ENCODE measurements at places on chromosomes 12 and 14. TPM values are rescaled to one million over a fixed set of nuclear protein-coding genes. Genes with fewer than 3 reads are reported as not detected.
A peak's percentile ranks its signal among the peaks of the same experiment; 100 is the strongest.

TNFAIP2 gene
- total RNA-seq = 1.8 TPM

DLK1 gene
- total RNA-seq = not detected

ADAMTS20 gene
- total RNA-seq = not detected

ATL1 gene
- 21.2 TPM for total RNA-seq

GLT8D2 gene
- 20.1 TPM for total RNA-seq

DDX24 gene
- 94.7 TPM for total RNA-seq

OR4K2 gene
- total RNA-seq = not detected

PPM1H gene
- total RNA-seq = 0.78 TPM

INSM2 gene
- total RNA-seq = not detected

RHNO1 gene
- total RNA-seq = 59.0 TPM

RBP5 gene
- not detected for total RNA-seq

- DNase-seq = no peak
Measured at GRCh38 chr14:104940526-104941150, 16.0 kb downstream of the PLD4 start.

DNA sequence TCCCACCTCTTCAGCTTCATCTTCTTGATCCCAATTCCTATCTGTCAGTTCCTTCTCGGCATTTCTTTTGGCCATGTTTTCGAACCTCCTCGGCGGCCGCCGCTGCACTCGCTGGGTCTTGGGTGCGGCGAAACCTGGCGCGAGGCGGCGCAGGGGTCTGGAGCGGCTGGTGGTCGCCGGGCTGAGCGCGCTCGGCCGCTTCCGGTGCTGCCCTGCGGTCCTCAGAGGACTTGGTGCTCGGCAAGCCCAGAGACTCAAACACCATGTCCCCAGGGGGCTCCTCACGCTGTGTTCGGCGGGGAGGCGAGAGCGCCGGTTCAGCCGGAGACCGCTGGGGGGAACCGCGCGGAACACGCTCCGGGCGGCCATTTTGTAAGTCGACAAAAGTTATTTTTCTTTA, 51.8 kb downstream of the PPP1R36 start:
- DNase-seq = no peak

GRCh38 chr14:21723431-21724045, 49.9 kb upstream of the OR4E1 start:
- peak; percentile 14 for DNase-seq

DNA sequence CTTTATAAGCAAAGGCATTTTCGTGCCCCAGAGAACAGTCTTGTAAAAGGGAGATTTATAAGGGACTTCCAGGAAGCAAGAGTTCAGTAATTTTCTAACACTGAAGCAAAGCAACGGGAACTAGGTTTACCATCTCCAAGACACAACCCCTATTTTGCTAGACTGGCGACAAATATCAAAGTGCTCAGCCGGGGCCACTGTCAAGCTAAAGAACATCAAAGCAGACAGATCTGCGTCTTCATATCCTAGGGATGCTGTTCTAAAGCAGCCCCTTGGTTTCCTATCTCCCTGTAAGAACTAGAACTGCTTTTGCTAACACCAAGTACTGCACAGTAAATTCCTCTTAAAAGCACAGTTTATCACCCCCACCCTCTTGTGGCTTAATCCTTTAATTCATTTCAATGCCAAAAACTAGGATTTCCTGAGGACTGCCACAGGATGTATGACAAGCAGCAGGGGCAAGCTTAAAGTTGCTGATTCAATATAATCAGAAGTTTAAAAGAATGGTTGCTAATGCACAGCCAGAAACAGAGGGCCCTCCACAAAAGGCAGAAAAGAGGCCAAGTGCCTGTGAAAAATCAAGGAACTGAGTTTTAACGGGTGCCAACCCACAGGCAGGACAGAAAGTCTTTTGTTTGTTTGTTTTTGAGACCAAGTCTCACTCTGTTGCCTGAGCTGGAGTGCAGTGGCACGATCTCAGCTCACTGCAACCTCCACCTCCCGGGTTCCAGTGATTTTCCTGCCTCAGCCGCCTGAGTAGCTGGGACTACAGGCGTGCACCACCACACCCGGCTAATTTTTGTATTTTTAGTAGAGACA, 44.0 kb upstream of the ISM2 start:
- DNase-seq = no peak

- peak; percentile 97 for DNase-seq
Measured at GRCh38 chr12:12350868-12351463, 924 bp upstream of the MANSC1 start.

GRCh38 chr14:100944052-100944451, 40.5 kb upstream of the RTL1 start:
- DNase-seq = no peak

DNA sequence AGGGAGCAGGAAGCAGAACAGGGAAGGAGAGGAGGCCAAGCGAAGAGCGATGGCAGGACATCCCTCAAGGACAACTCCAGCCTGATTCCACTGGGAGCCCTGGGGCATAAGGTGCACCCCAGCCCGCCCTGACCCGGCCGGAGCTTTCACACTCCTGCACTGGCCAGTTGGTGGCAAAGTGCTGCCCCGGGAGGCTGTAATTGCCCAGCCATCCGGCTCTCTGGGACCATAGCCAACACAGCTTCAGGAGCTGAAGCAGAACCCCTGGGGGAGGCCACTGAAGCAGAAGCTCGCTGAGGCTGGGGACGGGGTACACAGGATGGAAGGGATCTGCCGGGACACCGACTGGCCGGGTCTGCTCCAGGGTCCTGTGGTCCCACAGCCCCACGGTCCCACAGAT, 41.9 kb upstream of the BEGAIN start:
- DNase-seq = no peak

GRCh38 chr14:22522466-22522957, 66.5 kb downstream of the DAD1 start:
- no peak for DNase-seq

GRCh38 chr12:120495186-120495730, 655 bp upstream of the DYNLL1 start:
- DNase-seq = peak; percentile 6

DNA sequence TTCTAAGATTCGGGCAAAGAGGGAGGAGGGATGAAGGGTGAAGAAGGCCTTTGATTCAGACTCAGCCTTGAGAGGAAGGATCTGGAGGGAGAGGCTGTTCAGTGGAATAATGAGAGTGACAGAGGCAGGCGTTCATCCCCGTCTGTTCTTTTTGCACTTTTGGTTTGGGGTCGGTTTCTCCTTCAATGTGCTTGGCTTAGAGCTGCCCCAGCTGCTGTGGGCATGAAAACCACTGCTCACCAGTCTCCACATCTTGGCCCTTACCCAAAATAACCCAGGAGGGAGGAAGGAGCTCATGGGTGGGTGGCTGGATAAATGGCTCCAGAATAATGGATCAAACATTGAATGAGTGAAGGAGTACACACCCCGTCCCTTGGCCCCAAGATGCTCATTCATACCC, 261.7 kb upstream of the FKBP4 start:
- no peak for DNase-seq

DNA sequence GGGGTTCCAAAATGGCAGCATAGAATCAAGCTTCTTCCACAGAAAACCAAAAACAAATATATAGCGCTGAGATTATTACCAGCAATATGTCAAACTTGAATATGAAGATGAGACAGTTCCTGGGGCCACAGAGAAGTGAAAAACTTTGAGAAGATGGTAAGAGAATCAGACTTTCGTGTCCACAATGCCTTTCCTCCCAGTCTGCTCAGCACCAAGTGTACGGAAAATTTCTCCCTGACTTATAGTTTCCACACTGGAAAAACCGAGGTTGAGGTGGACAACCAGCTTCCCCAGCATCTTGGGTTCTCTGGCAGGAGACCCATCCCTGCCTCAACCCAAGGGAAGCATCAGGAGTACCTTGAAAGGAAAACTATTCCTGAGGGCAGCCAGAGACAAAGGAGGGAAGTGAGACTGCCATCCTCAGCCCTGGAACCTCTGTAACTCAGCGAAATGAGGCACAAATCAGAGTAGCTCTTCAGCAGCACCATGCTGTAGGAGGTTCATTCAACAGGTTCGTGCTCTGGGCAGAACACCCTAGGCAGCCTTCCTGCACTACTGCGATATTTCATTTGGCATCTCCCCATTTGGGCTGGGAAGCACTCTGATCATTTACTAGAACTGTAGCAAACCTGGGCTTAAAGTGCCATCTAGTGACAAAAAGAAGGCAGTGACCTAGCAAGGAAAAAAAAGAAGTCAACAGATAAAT, 52.4 kb upstream of the CAPRIN2 start:
- DNase-seq = peak; percentile 54

DNA sequence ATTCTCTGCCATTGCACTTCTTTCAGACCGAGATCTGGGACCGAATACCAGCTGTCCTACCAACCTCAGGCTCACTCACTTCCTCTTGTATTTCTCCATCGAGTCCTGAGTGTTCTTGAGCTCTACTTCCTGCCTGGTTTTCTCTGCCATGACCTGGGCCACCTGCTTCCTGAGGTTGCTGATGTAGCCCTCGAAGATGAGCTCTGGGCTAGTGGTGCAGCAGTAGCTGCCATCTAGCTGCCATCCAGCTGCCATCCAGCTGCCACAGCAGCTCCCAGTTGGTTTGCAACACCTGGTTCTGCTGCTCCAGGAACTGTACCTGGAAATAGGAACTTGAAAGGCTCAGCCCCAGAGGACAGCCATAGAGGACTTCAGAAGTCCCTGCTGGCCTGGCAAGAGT, 15.0 kb upstream of the KRT73 start:
- DNase-seq = no peak

DNA sequence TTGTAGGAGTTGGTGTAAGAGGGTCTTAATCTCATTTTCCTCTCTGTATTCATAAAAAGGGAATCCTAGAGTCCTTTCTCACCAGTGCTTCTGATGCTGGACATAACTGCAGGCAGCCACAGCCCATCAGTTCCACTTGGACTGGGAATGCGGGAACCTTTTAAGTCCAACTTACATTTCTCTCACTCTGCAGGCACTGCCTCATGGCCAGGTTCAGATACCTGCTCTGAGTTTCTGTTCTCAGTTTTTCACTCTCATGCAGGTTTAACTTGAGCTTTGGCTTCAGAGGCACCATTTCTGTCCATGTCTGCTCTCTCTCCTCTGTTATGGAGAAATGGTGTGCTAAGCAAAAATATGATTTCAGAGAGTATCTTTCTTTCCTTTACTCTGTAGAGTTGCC, 4.2 kb downstream of the ACVR1B start:
- DNase-seq = no peak

DNA sequence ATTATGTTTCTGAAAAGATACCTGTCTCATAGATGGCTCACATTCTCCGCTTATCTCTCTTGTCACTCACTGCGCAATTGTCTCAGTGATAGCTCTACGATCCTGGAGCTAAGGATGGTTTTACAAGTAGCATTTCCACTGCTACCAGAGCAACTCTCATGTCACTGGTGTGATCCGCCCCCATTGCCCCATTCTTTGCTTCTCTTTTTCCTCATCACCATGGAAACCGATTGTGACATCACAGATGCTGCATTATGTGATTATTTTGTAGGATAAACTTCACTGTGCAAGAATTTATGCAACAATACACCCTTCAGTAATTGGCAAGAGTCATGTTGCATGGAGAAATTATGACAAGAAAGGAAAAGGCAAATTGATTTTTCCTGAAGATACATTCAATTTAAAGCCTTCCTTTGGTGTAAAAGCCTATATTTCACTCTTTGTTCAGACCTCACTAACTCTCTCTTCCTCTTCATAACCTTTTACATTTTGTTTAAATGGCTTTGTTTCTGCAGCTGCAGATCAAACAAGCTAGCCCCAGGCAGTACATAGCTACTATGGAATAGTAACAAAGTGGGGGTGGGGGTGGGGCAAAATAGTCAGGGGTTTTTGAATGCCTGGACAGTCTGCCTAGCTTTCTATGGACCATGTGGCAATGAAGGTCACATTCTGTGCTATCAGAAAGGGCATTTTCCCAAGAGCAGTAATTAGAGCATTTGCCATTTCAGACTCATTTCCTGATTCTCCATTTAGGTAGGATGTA, 539.8 kb downstream of the NRXN3 start:
- no peak for DNase-seq

GRCh38 chr14:38098074-38098836, 109.4 kb upstream of the SSTR1 start:
- no peak for DNase-seq

- peak; percentile 69 for DNase-seq
Measured at GRCh38 chr14:49853572-49854375, 1.2 kb upstream of the NEMF start.

- DNase-seq = no peak
Measured at GRCh38 chr12:122943196-122943595, 23.1 kb downstream of the ABCB9 start.

- no peak for DNase-seq
Measured at GRCh38 chr12:128004383-128004938, 262.5 kb upstream of the TMEM132C start.

DNA sequence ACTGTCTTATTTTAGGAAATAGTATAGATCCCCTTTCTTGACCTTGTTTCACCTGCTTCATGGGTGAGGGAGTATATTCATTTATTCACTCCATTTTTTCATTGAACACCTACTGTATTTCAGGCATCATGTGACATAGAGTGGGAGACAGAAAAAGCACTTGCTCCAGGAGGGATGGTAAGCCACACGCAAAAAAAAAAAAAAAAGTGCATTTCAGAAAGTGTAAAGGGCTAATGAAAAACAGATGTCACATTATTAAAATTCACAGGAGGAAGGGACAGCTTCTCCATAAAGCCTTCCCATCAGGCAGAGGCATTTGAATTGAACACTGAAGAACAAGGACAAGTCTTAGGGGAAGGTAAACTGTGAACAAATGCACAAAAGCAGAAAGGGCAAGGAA, 7.5 kb downstream of the SLC8A3 start:
- no peak for DNase-seq

- no peak for DNase-seq
Measured at GRCh38 chr14:68306934-68307789, 485.7 kb downstream of the ZFP36L1 start.

- no peak for DNase-seq
Measured at GRCh38 chr12:99618657-99619056, 28.9 kb upstream of the GARIN6 start.

DNA sequence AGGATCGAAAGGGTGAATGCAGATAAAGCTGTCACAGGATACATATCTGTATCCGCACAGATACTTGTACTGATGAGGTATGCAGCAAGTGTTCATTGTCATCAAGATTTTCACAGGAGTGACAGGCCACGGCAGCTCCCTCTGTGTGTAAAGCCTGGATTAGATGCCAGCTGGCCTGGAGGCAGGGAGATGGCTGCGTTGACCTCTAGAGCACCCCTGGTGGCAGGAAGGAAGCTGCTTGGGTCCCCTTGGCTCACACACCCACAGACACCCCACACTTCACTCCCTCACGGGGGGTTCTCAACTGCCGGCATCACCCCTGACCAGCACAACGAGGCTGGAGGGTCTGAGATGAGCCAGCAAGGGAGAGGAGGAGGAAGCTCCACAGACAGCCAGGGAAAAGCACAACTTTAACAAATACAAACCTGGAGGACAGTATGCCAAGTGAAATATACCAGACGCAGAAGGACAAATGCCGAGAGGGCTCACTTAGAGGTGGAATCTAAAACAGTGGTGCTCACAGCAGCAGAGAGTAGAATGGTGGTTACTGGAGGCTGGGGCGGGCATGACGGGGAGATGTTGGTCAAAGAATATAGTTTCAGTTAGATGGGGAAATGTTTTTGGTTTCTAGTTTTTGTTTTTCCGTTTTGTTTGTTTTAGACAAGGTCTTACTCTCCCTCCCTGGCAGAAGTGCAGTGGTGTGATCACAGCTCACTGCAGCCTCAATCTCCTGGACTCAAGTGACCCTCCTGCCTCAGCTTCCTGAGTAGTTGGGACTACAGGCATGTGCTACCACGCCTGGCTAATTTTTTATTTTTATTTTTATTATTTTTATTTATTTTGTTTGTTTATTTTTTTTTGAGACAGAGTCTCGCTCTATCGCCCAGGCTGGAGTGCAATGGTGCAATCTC, 45.7 kb downstream of the TEAD4 start:
- DNase-seq = no peak

Data from mammary epithelial cell (primary cell).